ENCODE measurements at places on chromosomes 16 and 17. TPM values are rescaled to one million over a fixed set of nuclear protein-coding genes. Genes with fewer than 3 reads are reported as not detected.
A peak's percentile ranks its signal among the peaks of the same experiment; 100 is the strongest.

DNA sequence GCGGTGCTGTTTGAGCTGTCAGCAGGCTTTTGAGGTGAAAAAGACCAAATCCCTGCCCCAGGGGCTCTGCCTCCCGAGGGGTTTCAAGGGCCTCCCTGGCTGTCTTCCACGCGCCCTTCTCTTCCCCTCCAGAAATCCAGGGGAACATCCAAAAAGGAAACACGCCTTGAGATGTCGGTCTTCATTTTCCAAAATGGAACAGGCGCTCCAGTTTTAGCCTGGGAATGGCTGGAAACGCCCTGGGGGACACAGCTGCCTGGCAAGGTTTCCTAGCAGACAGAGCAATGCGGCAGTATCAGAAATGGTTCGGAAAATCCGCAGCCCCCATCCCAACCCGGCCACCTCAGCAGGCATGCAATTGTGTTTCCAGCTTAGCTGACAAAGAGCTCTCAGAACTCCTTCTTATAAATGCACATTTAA lies 16.6 kb upstream of the LITAF start:
- no peak for DNase-seq

The BCL6B gene
- total RNA-seq: 0.18 TPM

DNA sequence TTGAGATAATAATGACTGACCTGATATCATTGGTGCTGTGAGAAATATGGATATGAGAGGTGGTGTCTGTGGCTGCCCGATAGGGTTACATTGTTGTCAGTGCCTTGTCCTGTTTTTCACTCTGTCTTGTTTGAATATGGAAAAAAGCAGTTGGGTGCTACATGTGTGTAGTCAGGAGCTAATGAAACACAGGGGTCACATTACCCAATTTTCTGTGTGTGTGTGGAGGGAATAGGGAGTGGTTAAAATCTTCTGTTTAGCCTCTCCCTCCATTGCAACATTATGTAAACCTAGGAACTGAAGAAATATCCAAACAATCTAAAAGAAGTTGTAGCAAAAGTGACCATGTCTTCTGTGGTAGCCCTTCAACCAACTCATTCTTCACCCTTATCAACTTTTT lies 527.7 kb upstream of the SOX9 start:
- no peak for DNase-seq

- DNase-seq: no peak
These were observed 144.8 kb upstream of the CCL2 start for GRCh38 chr17:34110315-34110714.

DNA sequence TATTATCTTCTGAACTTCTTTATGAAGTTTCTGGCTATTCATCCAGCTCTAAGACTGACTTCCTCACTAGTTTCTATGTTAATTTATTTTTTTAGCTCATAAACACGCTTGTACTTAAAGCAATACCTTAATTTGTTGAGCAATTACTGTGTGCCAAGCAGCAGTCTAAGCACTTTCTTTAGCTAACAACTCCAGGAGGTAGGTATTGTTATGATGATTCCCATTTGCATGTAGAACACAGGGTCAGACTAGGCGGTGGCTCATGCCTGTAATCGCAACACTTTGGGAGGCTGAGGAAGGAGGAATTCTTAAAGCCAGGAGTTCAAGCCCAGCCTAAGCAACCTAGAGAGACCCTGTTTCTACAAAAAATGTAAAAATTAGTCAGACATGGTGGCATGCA lies 19.8 kb downstream of the DNAH3 start:
- DNase-seq: no peak

DNA sequence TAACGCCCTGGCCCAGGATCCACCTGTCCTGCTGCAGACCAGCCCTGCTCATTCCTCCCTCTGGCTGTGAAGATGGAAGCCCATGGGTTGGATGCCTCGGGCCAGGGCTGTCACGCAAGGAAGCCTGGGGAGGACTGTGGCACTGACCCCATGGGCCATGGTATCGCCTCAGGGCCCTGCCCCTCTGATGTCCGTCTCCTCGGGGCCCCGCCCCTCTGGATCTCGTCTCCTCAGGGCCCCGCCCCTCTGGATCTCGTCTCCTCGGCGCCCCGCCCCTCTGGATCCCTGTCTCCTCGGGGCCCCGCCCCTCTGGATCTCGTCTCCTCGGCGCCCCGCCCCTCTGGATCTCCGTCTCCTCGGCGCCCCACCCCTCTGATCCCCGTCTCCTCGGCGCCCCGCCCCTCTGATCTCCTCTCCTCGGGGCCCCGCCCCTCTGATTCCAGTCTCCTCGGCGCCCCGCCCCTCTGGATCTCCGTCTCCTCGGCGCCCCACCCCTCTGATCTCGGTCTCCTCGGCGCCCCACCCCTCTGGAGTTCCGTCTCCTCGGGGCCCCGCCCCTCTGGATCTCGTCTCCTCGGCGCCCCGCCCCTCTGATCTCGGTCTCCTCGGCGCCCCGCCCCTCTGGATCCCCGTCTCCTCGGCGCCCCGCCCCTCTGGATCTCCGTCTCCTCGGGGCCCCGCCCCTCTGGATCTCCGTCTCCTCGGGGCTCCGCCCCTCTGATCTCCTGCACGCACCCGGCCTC lies 24.0 kb downstream of the METRNL start:
- peak; percentile 17 for DNase-seq

The GRAP gene
- 0.21 TPM for total RNA-seq

- no peak for DNase-seq
These were observed 879 bp downstream of the SOCS1 start for GRCh38 chr16:11254913-11255736.

- DNase-seq: no peak
These were observed 2.1 kb downstream of the SSTR2 start for GRCh38 chr17:73166731-73167581.

The BAHCC1 gene
- 77.4 TPM for total RNA-seq

DNA sequence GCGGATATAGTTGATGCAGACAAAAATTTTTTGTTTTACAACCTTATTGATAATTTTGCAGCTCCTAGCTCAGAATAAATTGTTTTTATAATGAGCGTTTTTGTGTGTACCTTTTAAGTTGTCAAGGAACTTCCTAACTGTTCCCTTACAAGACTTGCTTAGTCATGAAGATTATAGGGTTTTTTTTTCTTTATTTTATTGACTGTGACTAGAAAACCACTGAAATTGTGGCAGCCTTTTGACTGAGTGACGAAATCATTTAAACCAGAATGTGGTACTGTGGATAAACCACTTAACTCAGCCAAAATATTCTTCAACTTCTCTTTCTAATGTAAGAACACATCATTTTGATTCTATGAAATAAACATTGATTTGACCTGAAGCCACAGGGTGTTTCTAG lies 40.8 kb upstream of the VPS4A start:
- DNase-seq: no peak

The RAD51C gene
- 19.9 TPM for total RNA-seq

The ABCC11 gene
- not detected for total RNA-seq

DNA sequence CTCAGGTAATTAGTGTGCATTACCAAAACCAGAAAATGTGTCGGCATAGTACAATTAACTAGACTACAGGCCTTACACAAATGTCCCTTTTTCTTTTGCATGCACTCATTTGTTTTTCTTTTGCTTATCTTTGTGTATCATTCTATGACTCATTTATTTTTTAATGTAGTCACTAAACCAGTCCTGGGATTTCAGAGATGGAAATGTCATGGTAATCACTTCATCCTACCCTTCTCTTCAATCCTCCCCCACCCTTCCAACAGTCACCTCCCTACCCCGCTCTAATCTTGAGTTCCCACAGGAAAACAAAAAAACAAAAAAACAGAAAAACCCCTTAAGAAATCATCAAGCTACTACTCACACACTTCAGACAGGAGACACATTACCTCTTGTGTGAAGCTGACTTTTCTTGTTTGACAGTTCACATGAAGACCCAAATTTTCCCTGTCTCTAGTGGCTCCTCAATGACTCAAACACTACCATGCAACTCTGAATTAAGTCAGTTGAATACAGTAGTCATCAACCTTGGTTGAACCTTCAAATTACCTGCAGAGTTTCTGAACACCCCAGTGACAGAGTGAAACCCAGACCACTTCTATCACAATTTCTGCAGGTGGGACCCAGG lies 242.4 kb upstream of the SALL1 start:
- DNase-seq: peak; percentile 15

The CD7 gene
- total RNA-seq: 0.77 TPM

- no peak for DNase-seq
These were observed 668 bp upstream of the UNK start for GRCh38 chr17:75783803-75784472.

GRCh38 chr16:30914830-30915229 lies 8.5 kb upstream of the FBXL19 start:
- no peak for DNase-seq

The RNF43 gene
- 4.7 TPM for total RNA-seq

The AGRP gene
- not detected for total RNA-seq

DNA sequence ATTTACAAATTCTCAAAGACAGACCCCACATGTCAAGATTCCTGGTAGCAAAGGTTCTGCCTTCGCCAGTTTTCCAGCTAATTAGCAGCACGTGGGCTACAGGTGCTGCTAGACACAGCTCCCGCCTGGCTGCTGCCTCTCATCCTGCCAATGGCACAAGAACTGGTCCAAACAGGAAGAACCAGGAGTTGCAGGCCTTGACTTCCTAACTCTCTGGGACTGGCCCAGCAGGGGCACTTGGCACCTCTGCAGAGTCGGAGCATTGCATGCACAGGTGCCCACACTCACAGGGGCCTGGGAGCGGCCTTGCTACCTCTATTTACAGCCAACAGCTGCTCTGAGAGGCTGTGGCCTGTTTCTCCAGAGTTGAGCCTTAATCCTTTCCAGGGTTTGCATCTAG lies 39.6 kb downstream of the TK2 start:
- DNase-seq: no peak

The NAGLU gene
- 33.5 TPM for total RNA-seq

- no peak for DNase-seq
These were observed 17.1 kb upstream of the RNPS1 start for GRCh38 chr16:2284797-2285576.

The TMEM238L gene
- total RNA-seq: not detected

The CLEC3A gene
- total RNA-seq: 0.23 TPM

The WNT3 gene
- total RNA-seq: 3.4 TPM
